ENCODE measurements at places on chromosomes 6 and 20.

DNA sequence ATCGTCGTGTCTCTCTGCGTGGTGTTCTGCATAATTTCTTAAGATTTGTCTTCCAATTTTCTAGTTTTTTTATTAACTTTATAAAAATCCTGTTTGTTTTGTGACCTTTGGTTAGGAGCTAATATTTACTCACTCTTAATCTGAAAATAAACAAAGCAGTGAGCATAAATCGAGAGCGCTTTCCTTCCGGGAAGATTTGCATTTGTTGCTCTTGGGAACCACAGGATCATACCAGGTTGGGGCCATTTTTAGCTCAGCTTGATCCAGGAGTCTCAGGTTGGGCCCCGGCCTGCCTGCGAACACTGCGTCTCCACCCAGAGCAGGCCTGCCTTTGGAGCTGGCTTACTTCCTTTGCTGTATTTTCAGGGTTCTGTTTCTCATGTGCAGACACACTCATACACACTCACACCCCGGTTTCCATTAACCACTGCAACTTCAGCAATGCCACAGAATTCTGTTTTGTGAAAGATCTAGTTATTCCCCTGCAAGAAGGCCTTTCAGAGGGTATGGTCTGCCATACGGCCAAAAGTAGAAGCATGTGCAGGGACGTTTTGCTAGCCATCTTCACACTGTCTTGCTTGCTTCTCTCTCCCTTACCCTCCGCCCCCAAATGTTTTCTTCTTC, 17.3 kb downstream of the BPHL start:
- DNase-seq = no peak

DNA sequence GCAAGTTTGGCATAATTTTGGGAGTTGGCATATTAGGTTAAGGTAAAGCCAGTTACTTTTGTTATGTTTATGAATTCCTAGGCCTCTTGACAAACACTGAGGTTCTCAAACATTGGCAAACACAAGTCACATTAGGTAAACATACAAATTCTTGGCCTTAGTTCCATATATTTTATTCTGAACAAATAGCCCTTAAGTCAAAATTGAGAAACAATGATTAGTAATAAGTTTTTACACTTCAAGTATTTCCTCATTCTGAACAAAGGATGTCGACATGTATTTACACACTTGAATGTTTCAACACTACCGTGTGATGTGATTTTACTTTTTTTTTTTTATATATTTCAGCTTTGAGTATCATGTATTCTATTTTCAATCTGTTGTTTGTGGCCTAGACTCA, 3.8 kb upstream of the ECHDC1 start:
- DNase-seq = no peak

DNA sequence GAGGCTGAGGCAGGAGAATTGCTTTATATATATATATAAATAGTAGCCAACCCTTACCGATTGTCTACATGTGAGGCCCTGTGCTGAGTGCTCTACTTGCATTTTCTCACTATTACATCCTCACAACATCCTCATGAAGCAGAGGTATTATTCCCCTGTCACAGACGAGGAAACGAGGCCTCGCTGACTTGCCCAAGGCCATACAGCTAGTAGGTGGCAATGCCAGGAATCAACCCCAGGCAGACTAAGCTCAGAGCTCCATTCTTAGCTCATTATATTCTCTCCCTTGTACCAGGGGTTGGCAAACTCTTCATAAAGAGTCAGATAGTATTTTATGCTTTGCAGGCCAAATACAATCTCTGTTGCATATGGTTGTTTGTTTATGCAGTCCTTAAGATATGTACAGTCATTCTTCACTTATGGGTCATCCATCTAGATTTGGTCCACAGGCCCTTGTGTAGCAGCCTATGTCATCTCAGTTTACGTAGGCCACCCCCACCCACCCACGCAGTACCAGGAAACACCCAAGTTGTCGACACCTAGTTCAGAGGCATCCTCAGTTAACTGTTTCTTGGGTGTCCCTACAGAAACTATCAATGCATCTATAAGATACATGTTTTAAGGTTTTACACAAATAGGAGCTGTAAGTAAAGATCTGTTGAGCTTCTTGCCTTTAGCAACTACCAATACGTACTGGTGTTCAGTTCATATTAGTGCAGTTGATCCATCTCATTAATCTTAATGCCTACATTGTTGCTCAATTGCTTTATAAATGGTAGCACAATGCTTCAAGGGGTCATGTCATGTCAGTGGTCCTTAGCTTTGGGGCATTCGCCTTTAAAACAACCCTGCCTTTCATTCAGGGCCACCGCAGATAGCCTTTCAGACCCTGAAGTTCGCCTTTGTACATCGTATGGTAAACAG, 3.0 kb downstream of the CASS4 start:
- no peak for DNase-seq

GRCh38 chr6:1385129-1386037, 4.0 kb upstream of the FOXF2 start:
- DNase-seq = no peak

GRCh38 chr6:27592481-27593199, 119.7 kb upstream of the ZNF184 start:
- DNase-seq = no peak

DNA sequence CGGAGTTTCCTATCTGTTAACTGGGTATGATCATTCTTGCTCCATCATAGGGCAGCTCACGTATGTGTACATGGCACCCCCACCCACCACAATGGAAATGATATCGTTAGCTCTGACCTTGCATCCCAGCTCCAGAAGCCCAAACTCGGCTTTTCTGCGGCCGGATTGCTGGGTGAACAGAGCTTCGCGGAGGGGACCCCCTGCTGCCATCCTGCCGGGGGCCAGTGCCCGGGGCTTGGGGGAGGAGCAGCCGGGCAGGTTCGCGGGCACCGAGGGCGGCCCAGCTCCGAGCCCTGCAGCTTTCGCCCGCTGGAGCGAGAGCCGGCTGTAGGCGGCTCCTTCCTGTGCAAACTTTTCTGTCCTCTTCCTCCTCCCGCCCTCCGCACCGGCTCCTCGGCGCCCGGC, 24.9 kb upstream of the FUCA2 start:
- DNase-seq = no peak

DNA sequence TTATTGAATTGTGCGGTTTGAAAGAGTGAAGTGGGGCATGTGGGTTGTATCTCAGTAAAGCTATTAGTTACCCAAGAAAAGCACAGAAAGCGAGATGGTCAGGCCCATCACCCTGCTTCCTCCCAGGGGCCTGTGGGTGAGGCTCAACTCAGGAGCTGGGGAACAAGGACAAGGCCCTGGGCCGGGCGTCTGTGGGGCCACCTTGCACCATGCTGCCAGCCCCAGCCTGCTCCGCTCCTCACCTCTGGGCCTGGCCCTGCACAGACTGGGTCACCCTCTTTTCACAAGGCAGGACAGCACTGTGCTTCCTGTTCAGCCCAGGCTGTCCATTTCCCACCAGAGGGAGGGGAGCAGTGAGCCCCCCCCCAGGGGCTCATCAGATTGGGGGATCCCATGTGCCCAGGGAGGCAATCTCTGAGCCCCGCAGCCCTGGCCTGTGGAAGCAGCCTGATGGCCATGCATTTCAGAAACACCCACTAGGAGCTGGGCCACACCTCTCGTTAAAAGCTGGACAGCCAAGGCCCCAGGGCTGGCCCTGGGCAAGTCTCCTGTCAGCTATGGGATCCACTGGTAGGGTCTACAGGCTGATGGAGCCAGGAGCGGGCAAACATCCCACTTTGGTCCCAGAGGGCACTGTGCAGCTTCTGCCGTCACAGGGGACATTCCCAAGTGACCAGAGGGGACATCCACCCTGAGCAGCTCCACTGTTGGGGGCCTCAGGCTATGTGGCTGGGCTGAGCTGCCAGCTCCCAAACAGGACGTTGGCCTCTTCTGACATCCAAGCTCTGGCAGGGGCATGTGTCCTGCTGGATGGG, 55.9 kb downstream of the YTHDF1 start:
- DNase-seq = no peak

- peak; percentile 64 for DNase-seq
Measured at GRCh38 chr6:118776607-118777549, 117.1 kb upstream of the ASF1A start.

DNA sequence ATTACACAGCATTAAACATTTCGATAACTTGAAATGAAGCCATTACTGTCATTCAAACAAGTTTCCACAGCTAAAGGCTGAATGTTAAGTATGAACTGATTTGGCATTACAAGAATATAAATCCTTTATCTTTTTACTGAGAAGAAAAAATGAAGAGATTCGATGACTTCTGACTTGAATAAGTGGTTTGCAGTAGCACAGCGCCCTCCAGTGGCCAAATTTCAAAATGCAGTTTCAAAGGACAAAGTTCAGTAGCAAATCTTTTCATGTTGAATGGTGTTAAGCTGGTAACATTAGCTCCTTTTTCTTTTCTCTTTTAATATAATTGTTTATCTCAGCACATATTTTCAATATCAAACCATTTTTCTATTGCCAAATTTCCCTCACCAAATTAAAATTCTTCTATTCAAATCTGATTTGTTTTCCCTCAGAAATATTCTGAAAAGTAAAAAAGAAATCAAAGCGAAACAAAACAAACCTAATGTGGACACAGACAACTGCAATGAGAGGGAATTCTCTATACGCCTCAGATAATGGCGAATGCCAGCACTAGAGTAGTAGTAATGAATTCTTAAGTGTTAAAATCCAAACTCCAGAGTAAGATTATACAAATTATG, 145.7 kb downstream of the BTBD9 start:
- DNase-seq = peak; percentile 90

DNA sequence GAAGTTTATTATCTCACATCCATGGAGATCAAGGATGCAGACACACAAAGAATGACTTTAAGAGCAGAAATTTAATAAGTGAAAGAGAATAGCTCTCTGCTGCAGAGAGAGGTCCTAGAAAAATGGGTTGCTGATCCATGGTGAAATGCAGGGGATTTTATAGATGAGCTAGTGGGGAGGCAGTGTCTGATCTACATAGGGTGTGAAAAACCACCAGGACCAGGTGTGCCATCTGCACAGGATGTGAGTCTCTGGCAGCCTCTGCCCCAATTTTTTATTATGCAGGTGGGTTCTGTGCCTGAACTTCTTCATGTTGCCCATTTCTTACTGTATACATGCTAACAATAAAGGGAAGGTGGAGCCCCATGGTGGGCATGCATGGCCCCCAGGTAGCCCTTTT, 19.9 kb upstream of the NANP start:
- DNase-seq = no peak

GRCh38 chr6:170276369-170277057, 14.4 kb downstream of the DLL1 start:
- no peak for DNase-seq

GRCh38 chr20:3696200-3696599, 14.4 kb upstream of the ADAM33 start:
- DNase-seq = no peak

DNA sequence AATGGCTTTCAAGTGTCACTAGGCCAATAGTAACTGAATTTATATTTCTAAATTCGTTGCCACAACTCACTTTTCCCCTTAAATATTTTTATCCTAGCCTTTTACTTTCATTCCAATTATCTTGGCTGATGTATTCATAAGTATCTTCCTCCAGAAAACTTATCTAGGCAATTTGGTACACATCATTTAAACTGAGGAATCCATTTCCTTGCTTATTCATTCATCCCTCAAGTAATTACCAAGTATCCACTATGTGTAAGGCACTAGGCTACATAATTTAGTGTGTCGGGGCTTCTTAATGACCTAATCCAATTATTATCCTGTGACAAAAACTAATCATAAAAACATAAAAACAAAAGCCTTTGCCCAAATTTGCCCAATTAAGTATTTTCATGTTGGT, 258.3 kb upstream of the TCF21 start:
- no peak for DNase-seq

GRCh38 chr20:58705208-58705926, 12.8 kb downstream of the NPEPL1 start:
- DNase-seq = no peak

DNA sequence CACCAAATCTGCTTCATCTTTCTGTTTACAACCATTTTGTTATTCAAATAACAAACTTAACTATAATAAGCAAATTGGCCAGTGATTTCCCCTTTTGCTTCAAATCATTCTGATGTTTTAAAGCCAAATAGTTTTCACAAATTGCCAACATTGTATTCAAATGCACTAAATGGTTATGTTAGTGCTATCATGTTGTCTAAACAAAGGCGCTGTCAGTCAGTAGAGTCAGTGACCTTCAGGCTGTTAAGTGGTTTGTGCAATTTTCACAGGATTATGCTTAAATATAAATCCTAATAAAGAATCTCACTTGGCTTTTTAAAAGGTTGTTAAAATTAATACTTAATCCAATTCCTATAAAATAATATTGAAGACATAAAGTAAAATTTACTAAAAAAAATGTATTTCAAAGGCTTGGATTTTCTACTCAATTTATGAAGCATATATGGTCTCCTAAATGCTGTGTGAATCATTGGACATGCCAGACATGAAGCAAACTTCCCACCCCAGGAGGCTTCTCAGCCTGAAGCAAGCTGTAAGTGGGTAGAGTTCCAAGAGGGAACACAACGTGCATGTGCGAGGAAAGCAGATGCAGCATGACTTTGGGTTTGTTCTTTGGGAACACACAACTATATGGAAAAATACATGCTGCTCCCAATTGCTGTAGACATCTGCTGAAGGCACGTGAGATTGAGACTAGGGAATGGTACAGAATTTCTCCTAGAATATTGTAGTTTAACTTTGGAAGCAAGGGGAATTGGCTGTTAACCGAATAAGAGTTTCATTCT, 54.9 kb downstream of the RSPO3 start:
- no peak for DNase-seq

DNA sequence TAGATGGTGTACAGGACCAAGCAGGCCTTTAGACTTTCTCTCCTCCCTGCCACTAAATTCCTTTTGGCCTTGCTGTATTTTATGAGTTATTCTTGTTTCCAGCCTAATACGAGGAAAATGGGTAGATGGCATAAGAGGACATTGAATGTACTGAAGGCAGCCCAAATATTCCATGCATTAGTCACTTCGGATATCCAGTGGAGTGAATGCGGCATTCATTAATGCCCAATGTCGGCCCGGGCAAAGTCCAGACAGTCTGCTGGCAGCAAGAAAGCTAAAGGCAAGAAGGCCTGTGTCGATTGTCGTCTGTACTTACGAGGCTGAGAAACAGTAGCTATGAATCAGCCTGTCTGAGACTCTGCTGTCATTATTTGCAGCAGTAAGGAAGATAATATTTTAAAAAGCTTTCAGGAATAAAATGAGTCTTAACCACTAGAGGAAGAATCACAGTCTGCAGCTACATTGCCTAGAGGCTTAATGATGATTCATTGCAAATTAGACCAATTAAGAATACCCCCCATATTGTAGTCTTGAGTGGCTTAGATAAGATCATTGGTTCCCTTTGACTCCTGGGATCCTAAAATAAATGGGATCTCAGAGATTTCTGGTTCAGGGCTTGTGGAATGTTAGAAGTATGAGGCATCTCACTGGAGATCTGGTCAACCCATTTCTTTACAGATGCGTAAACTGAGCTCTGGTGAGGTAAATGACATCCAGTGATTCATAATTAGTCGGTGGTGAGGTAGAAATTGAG, 534.1 kb upstream of the JAG1 start:
- DNase-seq = no peak

All from putamen (tissue), 1 donor.